CD4-positive, alpha-beta T cell treated with Interleukin-17A for 1 hour (primary cell): ENCODE measurements at places on chromosomes 12 and 14.
A peak's percentile ranks its signal among the peaks of the same experiment; 100 is the strongest.

DNA sequence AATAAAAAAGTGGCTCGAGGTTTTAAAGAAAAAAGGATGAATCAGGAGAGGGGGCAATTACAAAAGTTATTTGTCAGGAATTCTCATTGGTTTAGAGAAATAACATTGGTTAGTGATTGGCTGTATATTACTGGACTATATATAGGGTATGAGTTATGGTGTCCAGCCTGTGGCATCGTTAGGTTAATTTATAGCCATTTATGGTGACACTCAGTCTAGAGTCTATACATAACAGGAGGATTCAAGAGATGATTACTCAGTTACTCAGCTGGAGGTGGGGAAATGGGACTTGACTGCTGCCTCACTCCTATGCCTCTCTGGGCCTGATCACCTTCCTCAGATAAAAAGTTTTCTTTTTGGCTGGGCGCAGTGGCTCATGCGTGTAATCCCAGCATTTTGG is 25.6 kb upstream of the NFYB start:
- DNase-seq, result no peak

DNA sequence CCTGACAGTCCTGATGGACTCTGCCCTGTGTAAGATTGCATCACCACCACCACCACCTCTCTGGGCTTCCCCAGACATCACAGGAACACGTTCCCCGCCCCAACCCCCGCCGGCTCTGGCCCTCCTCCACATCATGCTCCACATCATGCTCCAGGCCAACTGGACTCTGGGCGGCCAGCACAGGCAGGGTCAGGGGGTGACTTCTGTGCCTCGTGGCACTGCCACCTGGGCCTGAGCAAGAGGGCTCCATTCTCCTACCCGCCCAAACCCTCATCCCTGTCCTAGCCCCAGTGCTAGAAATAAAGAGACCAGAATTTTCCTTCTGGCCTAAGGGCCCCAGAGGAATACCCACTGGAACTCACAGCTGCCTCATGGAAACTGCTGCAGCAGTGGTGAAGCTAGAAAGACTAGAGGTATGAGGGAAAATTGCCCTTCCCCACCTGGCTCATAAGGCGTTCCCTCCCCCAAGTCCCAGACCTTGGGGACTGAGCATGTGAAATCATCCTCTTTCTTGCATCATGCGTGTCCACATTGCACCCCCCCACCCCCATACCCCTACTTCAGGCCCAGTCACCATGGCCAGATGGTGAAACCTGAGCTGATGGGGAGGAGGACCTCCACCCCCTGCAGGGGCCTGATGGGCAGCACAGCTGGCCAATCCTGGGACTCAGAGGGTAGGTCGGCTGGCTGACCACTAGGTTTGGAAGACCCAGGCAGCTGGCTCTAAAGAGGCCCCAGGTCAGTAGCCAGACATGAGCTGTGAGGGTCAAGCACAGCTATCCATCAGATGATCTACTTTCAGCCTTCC is at the start of gene INHBE:
Gene INHBE, plus strand, starts transcription at position 742 of the 808 bp plus-strand sequence. CDS start 230 bp downstream, outside the sequence.
- no peak for DNase-seq

DNA sequence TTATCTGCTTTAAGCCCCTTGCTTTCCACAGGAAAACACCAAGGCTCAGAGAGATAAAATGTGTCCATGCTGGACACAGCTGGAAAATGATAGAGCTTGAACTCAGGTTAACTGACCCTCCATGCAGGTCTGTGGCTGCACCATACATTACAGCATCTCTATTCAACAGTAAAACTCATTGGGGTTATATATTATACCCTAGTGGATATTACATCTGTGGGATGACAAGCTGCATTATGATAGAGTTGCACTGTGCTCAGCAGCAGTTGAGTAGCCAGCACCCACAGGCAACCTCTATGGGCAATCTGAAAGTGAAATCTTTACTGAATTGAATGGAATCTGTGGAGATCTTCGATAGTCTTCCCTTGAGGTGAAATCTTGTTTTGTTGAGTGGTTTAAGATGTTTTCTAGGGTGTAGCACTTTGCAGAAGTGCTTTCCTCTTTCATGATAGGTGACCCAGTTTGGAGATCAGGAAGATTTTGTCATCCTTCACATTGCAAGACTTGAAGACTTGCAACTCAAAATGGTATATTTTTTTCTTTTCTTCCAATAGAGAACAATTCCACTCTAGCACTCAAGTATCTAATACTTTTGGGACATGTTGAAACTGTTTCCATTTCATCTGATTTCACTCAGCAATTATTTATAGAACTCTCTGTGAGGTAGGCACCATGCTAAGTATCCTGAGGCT is 389.2 kb downstream of the RAD51B start:
- peak; percentile 14 for DNase-seq

DNA sequence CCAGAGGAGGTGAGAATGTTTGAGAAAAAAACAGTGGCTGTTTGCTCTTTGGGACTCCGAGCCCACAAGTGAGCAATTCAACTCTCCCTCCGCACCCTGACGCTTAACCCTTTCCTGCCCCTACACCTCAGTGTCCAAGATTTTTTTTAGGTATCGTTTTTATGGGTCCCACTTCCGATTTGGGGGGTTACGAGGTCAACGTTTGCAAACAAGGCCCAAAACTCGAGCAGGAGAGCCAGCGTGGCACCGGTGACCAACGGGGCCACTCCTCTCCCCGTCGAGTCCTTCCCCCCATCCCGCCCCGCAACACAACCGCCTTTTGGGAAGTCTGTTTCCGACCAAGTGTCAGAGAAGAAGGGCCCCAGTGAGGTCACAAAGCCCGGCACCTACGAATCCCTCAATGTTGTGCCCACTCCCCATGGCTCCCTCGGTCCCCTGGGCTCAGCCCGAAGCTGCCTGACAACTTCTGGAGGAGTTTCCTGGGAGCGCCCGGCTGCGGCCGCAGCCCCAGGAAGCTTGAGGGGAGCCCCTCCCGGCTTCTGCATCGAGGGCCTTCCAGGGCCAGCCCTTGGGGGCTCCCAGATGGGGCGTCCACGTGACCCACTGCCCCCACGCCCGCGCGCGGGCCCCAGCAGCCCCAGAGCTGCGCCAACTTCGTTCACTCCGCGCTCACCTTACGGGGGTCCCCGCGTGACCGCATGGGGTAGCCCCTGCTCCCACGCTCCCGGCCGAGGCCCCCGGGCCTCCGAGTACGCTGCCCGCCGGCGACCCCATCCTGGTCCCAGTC is 1.2 kb downstream of the CDK2AP1 start:
- DNase-seq, result no peak

DNA sequence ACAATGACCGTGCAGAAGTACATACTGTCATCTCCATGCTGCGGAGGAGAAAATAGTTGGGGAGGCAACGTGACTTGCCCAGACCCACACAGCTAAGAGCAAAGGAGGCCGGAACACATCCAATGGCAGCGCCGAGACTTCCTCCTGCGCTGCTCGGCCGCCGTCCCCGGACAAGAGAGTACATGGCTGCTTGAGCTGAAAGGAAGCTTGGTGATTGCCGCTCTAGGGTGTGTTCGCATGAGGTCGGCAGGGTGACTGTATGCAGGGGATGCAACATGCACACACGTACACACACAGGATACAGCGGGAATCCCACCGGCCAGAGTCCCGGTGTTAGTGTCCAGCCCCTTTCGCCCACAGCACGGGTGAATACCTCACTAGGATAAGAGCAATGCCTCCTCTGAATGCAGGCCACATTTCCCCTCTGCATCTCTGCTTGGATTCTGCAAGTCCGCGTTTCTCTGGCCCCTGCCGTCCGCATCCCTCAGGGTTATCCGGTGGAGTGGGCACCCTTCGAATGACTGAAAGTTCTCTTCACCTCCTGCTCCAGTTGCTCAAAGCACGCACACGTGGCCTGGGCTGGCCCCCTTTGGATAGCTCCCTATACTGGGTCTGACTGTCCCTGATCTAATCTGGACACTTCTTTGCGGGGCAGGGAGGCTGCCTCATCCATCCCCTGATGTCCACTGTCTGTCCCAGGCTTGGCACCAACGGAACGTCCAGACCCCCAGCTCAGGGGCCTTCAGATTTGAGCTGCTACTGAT is 78.8 kb downstream of the GSC start:
- DNase-seq, result no peak

DNA sequence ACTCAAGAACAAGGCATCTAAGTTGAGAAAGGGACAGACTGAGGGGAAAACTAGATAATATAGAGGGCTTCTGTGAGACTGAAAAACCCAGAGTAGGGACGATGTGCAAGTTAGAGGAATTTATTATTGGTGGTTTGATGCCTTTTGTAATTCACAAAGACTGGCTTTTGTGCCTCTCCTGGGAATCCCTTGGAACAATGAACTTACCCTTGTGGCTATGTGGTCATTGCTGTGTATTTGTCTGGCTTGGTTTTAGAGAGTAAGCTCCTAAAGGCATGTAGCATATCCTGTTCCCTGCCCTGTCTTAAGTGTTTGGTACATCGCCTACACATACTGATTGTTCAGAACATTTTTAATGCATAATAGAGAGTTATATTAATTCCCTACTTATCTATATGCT is 26.6 kb downstream of the DCN start:
- no peak for DNase-seq

GRCh38 chr12:68638721-68639395 is 28.2 kb downstream of the RAP1B start:
- no peak for DNase-seq

GRCh38 chr14:65321370-65321875 is 91.1 kb upstream of the FUT8 start:
- no peak for DNase-seq

DNA sequence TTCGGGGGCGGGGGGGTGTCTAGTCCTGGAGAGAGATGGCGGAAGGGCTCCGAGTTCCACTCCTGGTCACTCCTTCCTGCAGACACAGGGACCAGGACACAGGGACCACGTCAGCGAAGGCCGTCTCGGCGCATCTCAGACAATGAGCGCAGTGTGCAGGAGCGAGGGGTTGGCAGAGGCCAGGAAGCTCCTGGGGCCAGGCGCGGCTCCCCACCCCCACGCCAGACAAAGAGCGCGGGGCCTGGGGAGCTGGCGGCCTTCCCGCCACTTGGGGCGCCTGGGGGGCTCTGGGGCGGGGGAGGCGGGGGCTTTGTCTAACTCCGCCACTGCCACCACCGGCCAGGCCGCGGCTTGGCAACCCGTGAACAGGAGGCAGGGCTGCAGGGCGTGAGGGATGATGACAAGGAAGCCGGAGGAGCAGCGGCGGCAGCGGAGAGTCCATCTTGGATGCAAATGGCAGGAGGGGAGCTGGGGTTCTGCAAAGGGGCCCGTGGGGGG is 2.2 kb downstream of the CDK2AP1 start:
- DNase-seq, result peak; percentile 41

GRCh38 chr12:4115570-4115969 is 158.0 kb upstream of the CCND2 start:
- no peak for DNase-seq

GRCh38 chr12:15356951-15357364 is 34.6 kb downstream of the PTPRO start:
- DNase-seq, result no peak

DNA sequence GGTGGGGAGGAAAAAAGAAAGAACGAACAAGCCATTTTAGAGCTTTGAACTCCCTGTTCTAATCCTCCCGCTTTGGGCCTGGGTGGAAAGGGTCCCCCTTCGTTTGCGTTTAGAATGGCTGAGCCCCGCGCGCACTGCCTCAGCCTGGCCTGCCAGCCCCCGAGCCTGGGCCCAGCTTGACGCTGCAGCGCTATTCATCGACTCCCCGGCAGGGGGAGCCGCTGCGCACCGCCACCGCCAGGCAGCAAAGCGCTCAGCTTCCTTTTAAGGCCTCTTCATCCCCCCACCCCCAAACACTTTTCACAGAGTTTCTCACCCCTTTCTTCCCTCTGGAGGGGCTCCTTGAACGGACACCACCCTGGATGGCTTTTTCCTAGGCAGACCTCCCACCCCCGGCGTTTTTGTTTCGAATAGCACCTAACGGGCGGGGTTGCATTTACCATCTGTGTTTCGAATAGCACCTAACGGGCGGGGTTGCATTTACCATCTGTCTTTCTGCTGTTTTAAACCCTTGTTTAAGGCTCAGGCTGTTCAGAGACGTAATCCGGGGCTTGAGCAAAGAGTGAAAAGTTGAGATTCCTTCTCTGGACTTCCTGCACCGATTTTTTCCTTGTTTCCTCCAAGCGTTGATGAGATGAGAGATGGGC is 56.4 kb upstream of the PIWIL1 start:
- no peak for DNase-seq

DNA sequence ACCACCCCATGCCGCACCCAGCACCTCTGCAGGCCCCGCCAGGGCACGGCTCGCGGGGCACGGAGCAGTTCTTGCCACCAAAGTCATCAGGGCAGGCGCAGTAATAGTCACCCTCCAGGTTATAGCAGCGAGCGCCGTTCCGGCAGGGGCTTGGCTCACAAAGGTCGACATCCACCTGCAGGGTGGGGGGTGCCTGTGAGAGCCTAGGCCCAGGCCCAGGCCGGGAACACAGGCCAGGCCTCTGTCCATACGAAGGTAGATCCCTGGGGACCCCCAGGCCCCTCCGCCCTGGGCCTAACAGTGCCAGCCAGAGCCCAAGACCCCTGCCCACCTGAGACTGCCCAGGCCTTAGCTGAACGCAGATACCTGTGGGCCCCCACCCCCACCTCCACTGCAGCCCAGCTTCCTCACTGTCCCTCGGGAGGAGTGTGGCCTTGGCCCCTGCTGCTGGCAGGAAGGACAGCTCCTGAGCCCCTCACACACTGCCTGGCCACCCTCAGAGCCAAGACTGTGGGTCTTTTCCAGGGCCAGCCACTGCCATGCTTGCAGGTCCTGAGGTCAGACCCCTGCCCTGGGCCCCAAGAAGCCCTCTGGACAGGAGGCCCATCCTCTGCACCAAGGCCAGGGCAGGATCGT is 19.3 kb downstream of the JAG2 start:
- DNase-seq, result no peak

DNA sequence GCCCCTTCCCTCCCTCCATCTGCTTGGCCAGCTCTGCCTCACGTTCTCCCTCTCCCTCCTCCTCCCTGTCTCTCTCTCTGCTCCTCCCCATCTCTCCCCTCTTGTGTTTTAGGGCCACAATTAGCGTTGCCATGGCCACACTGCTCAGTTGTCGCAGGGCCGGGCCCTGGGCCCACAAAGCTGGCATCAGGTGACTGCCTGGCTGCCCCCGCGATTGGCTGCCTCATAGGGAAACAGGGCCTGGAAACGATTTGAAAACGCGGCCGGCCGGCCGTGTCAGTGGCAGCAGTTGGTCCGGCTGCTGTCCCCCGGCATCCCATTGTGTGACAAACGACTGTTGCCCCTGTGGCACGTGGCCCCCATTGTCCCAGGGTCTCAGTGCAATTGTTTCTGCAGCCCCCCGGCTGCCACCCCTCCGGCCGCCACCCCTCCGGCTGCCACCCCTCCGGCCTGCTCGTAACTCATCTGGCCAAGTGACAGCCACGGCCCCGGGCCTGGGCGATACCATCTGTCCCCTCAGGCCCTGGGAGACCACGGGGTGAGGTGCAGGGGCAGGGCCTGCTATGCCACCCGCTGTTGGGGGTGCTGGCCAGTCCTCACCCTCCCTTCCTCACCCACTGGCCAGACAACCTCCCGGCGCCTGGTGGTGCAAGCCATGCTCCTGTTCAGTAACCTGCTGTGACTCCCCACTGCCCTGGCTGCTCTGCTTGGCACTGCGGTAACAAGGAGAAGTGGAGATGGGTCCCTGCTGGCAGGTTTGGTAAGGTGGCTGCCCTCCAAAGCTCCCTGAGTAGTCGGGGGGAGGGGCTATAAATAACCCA is 17.4 kb downstream of the FOXN4 start:
- no peak for DNase-seq
